Omental fat pad (tissue), 4 donors: ENCODE measurements at places on chromosomes 3 and 15.

DNA sequence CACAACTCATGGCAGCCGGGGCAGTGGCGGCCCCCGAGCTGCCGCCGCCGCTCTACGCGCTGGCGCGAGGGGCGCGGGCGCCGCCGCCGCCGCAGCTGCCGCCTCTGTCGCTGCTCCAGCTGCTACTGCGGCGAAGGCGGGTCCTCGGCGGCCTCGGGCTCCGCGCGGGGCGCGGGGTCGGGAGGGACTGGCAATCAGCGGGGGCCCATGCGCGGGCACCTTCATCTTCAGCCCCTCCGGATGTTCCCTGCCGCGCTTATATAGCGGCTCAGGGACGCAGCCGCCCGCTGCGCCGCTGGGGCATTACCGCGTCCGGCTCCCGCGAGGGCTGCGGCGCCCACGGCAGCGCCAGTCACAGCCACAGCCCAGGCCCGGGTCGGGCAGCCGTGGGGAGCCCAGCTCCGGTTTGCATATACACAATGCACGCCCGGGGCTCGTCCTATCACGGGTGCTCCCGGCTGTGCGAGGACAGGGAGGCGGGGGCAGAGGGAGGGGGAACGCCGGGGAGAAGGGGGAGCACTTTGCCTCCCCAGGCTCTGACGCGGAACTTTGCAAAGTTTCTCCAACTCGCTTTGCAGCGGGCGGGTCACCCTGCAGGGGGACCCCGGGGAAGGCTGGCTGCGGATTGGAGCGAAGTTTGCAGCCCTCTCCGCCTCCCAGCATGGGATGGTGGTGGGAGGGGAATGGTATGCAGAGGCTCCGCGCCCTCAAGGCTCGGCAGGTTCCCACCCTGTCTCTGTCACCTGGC, at the start of gene VGLL3:
TSS of gene VGLL3 (minus strand) at position 416 of the 748 bp plus-strand sequence. CDS start at position 10, 406 bp downstream.
- DNase-seq = no peak

DNA sequence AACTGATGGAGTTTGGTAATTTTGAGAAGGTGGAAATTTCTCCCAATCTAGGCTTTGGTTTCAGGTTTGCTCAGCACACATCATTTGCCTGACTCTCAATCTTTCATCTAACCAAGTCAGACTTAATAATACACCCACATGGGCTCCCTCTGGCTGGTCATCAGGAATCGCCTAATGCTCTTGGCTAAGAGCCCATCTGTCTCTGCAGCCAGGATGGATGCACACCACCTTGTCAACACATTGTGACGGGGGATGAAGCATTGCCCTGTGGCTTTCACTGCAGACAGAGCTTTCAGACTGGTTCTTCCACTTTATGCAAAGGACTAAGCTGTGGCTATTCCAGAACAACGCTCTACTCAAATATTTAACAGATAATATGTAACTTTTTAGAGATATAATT, 3.0 kb upstream of the HDGFL3 start:
- no peak for DNase-seq

DNA sequence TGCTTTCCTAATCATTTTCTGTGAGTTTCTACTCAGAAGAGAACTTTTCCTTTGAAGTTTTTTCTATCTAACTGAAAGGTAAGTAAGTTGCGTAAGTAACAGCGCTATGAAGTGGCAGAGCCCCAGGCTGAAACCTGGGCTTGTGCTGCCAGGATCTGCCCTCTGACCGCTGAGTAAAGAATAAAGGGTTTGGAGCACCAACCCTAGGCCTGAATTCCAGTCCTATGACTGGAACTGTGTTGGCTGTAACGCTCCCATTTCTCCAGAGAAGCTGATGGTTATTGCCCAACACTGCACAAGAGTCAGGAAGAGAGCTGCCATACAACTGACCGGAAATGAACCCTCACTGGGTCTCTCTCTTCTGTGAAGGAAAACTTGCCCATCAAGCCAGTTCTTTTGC, 87.0 kb downstream of the FOXB1 start:
- DNase-seq = no peak

GRCh38 chr15:60420203-60420716, 22.5 kb upstream of the ANXA2 start:
- no peak for DNase-seq

DNA sequence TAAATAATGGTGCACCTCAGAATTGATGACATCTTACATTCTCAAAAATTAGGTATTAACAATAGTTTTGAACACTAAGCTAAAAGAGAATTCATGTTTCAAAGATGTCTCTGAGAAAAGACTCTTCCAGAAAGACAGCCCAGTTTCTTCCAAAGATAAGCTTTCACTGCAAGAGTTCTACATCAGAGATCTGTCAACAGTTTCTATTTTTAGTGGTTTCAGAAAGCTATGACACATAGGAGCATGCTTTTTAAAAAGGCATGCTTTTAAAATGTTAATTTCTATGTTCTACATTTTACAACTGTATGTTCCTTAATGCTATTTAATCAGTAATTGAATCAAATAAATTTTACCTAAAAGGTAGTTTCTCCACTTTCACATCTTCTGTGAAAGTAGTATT, 88.2 kb downstream of the PLOD2 start:
- DNase-seq = no peak

- no peak for DNase-seq
These were observed 54.3 kb upstream of the SMAD3 start for GRCh38 chr15:67010898-67011616.

DNA sequence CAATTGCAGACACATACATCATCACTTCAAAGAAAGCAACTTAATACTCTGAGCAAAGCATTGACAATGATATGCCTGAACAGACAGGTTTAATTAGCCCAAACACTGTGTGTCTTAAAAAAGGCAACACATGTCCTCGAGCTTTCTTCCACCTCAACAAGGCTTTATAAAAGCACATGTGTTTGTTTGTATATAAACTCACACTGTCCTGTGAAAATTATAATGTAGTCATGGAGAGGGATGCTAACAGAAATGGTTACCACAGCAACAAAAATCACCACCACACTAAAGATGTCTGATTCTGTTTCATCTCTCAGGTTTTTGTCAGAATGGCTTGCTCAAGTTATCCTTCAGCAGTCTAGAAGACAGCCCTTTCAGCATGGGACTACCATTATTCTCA, 314.7 kb downstream of the MAGI1 start:
- no peak for DNase-seq

GRCh38 chr15:65344214-65344913, 33.4 kb downstream of the IGDCC3 start:
- DNase-seq = no peak

DNA sequence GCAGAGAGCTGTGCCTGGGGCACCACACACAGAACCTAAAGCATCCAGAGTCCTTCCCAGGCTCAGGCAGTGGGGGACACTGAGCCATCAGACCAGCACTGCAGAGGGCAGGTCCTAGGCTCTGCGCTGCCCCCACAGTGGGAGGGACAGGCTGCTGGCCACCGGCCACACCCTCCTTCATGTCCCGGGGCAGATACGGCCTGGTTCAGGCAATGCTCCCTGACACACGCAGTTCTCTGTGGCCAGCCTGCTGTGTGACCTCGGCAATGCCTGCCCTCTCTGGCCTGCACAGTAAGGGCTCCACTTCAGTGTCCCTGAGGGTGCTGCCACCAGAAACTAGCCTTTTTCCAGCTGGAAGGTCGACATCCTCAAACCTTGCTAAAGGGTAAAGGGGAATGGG, 12.4 kb downstream of the LINGO1 start:
- no peak for DNase-seq
